ENCODE measurements at places on chromosomes 2 and 18.

DNA sequence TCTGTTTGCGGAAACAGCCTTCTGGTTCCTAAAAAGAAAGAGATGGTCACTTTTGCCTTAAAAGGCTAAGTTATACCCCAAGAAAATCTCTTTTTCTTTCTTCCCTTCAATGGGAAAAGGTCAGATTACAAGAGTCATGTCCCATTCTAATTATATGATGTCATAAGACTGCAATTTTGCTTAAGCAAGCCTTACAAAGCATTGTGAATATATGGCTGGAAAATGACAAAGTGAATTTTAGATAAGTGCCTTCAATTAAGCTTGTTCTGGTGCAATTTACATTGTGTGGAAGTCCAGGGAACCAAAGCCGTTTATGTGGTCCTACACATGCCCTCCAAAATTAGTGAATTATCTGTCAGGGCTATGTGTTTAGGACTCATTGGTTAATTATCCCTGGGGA lies 7.6 kb upstream of the BMP10 start:
- DNase-seq: no peak

DNA sequence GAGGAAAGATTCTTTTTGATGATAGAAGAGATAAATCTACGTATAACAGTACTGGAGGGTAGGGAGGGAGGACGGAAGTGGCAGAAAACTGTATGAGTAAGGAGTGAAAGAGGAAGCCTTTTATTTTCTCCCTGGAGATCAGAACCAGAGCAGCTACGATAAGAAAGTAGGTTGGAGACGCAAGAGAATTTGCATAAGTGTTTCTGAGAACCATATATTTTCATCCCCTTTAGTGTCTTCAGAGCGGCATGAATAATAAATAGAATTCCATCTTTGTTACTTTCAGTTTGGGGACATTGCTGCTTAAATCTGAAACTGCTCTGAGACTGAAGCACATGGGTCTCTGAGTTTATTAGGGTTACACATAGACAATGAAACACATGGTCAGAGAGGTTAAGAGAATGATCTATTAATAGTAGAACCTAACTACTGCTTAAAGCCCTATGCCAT lies 230.2 kb upstream of the TNP1 start:
- no peak for DNase-seq

- DNase-seq: no peak
Observed at GRCh38 chr2:151775057-151775740, 40.9 kb upstream of the NEB start.

GRCh38 chr2:195687320-195688086 lies 30.5 kb downstream of the SLC39A10 start:
- no peak for DNase-seq

DNA sequence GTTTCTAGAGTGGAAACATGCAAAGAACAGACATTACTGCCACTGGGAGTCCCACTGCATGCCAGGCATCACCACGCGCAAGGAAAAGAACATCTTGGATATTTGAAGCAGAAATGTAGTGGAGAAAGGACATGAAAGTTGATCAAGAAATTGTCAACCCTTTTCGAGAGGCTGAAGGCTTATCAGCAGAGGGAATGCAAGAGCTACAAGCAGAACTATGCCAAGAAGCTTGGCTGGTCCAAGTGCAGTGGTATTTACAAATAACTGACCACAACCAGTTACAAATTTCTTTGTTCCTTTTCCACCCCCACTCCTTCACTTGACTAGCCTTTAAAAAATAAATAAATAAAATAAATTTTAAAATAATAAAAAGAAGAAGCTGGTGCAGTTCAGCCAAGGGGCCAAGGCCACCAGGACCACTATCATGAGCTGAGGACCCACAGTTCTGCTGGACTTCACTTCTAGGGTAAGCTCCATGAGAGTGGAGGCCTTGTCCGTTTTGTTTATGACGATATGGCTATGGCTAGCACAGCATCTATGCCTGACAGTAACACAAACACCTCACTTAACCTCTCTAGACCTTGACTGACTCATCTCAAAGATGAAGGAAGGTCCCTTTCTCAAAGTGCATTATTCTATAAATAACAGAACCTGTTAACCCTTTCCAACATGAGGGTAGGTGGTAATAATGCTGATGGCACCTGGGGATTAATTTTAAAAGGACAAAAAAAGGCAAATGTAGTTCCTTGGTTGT lies 20.9 kb downstream of the MARCHF4 start:
- DNase-seq: no peak

- DNase-seq: no peak
Observed at GRCh38 chr2:238920601-238921001, 72.7 kb downstream of the TWIST2 start.

DNA sequence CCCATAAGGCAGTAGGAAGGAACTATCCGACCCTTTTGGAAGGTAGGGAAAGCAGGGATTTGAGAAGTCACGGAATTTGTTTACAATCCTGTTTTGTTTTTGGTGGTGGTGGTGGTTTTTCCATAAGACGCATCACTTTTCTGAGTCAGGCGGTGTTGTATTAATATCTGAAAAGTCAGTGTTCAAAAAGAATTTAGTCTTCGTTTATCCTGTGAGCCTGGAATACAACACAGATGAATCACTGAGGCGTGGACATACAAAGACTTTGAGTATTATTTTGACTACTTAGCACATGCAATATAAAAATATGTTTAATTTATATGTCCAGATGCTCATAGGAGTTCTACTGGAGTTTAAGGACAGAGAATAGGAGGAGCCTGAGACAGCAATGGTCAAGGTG lies 785 bp downstream of the ZNF892 start:
- no peak for DNase-seq

DNA sequence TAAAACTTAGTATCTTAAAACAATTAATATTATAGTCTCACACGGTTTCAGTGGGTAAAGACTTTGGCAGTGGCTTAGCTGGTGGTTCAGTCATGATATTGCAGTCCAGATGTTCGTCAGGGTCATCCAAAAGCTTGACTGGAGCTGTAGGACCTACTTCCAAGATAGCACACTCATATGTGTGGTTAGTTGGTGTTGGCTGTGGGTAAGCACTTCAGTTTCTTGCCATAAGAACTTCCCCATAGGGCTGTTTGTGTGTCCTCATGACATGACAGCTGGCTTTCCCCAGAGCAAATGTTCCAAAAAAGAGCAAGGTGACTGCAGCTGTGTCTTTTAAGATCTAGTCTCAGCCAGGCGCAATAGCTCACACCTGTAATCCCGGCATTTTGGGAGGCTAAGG lies 48.5 kb upstream of the EPC2 start:
- DNase-seq: no peak

DNA sequence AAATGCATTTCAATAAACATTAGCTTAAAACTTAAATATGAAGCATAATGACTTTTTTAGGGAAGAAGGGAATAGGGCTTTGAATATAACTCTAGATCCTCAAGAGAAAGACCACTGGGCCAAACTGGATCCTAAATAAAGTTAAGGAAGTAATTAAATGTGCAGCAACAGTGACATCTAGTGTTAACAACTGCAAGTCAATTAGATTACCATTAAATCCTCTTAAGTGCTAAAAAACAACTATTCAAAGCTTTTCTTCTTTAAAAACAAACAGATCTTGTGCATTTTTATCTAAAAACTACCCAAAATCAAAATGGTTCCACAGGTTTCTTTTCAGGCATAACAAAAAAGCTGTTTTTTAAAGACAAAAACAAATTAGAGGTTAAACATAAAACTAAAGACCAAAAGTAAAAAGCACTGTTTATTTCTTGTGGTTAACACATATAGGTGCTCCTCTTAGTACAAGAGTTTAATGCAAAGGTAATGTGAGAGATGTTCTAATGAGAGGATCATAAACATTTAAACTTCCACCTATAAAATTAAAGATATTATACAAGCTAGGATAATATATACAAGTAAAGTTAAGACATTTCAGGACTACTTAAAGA lies 111.4 kb downstream of the THADA start:
- no peak for DNase-seq

GRCh38 chr18:13214609-13215008 lies 4.0 kb upstream of the LDLRAD4 start:
- DNase-seq: no peak

DNA sequence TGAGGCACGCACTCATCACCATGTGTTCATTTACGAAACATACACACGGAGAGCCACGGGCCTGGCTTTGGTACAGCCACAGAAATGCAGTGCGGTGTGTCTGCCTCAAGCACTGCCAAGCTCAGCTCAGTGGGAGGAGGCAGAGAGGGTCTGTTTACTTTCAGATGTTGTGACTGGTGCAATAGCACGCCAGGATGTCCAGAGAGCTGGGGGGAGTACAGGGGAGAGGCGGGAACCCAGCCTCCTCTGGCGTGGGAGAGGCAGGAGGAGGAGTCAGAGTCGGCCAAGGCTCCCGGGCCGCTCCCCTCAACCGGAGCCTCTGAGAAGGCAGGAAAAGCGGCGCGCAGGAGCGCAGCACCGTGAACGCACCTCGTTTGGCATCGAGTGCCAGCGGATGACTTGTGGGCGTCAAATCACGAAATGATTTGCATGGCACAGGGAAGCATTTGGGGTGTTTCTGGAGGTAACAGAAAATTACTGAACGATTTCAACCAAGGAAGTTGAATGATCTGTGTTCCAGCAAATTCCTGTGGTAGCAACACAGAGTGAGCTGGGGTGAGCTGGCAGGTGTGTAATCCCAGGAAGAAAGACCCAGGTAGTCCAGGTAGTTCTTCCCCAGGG lies 143.0 kb downstream of the ZNF516 start:
- DNase-seq: no peak

DNA sequence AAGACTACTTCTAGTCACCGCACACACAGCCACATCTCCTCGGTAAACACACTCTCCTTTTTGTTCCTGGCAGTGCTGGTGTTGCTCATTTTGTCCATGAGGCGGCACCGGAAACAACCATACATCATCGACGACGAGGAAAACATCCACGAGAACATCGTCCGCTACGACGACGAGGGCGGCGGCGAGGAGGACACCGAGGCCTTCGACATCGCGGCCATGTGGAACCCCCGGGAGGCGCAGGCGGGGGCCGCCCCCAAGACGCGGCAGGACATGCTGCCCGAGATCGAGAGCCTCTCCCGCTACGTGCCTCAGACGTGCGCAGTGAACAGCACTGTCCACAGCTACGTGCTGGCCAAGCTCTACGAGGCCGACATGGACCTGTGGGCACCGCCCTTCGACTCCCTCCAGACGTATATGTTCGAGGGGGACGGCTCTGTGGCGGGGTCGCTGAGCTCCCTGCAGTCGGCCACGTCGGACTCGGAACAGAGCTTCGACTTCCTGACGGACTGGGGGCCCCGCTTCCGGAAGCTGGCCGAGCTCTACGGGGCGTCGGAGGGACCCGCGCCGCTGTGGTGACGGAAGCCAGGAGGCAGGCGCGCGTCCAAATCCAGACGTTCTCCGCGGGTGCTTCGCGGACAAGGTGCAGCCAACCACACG lies 221.0 kb downstream of the CDH20 start:
- no peak for DNase-seq

DNA sequence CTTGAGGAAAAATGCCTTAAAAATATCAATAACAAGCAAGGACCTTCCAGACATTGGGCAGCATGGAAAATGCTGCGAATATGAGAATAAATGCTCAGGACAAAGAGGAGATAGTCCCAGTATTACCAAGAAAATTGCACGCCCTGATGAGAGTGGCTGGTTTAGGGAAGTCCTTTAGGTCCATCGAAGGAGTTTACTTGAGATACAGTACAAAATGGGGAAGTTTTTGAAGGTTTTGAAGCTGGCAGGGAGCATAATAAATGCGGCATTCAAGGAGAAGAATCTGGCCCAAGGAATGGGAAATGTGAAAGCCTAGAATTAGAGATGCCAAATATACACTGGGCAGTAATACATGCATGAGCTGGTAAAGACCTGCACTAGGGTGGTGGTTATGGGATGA lies 90.2 kb upstream of the SPATS2L start:
- DNase-seq: no peak

All from cortex of kidney (tissue), 1 donor.